Activated T-cell treated with anti-CD3 and anti-CD28 coated beads for 24 hours (primary cell): ENCODE measurements at places on chromosomes 11 and 22.

GRCh38 chr11:7692426-7692825 is 13.9 kb downstream of the OVCH2 start:
- no peak for DNase-seq

DNA sequence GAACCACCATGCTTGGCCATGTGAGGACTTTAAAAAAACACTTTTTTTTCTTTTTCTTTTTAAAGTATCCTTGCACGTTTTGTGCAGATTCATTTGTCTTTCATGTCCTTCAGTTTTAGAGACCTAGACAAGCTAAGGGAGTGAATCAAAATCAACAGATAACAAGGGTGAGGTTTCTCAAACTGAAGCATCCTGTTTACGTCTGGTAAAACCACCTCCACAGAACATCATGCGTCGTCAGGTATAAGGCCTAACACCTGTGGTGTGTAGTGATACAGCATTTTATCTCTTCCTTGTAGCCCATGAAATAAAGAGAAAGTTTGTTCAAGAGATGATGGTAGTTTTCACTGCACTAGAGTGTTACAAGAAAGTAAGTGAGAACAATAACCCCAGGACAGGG is 26.3 kb upstream of the CSF2RB start:
- DNase-seq, result no peak

- no peak for DNase-seq
Observed at GRCh38 chr22:49828599-49828965, 909 bp upstream of the BRD1 start.

GRCh38 chr11:70494559-70495350 is 96.4 kb downstream of the CTTN start:
- DNase-seq, result no peak

- no peak for DNase-seq
Observed at GRCh38 chr11:210803-211180, 3.3 kb downstream of the RIC8A start.

DNA sequence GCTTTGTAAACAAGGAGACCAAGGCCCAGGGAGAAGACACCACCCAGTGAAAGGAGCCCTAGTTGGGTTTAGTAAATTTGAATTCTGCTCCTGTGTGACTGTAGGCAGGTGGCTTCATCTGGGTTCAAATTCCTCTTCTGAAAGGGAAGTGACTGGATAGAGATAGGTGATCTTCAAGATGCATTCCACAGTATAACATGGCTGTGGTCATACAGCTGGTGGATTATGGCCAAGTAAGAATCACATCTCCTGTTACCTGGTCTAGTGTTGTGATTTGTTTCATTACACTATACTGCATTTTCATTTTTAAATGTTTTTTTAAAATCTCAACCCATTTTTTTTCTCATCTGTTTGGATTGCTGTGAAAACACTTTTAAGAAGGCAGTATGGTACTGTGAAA is 58.0 kb upstream of the PICALM start:
- DNase-seq, result no peak

DNA sequence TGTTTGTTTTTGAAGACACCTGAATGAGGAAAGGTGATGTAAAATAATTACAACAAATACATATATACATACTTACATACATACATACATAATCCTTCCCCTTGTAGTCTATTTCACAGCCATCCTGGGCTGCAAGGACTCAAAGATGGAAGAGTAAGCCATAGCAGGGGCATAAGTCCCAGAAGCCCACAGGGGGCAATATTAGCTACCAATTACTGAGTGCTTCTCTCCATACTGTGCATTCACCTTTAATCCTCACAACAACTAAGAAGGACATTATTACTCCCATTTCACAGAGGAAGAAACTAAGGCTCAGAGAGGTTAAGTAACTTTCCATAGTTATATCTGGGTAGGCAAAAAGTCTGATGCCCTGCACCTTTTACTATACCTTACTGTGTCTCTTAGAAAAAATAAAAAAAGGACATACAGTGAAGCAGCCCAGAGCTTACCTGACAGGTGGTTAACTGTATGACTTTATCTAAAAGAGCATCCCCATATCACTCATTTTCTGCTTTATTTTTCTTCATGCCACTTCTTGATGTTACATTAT is 2.7 kb downstream of the SERGEF start:
- DNase-seq, result no peak

GRCh38 chr11:127223026-127223425 is 222.5 kb upstream of the KIRREL3 start:
- DNase-seq, result no peak

DNA sequence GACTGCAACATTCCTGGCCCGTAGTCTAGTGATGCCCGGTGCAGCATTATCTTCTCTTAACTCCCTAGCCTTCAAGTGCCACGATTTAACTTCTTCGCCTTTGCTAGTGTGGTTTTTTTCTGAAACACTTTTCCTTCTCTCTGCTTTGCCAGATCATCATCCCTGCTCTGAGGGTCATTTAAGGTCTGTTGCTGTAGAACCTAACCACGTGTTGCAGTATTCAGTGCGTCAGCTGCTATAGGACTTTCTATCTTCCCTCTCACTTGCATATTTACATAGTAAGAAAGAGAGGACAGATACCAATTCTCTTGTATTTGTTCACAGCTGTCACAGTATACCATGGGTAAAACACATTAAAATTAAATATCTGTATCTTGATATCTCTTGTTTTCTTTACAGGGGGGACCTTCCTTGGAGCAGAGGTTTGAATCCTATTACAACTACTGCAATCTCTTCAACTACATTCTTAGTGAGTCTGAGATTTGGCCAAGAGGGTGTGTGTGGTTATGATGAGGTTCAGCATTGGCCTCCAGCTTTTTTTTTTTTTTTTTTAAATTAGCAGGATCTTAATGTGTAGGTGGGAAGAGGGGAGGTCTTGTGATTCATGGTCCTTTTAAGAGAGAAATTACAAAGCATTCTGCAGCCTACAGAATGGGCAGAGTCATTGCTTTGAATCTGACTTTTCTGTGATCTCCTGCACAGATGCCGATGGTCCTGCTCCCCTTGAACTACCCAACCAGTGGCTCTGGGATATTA is 13.5 kb downstream of the EIF3L start:
- no peak for DNase-seq

DNA sequence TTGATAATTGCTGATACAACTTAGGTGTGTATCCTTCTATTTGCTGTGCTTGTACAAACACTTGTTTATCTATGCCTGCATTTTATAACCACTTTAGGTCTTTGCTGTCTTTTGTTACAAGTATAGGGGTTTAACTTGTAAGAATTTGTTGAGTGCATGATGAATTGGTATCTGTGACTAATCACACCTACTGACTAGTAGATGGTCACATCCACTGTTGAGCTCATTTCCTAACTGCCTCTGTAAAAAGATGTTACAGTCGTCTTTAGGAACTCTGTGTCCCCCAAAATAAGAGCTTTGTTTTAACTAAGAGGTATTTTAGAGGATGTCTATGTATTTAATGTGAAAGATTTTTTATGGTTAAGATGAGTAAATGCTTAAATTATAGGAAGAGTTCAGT is 60.5 kb downstream of the HIPK3 start:
- DNase-seq, result no peak

DNA sequence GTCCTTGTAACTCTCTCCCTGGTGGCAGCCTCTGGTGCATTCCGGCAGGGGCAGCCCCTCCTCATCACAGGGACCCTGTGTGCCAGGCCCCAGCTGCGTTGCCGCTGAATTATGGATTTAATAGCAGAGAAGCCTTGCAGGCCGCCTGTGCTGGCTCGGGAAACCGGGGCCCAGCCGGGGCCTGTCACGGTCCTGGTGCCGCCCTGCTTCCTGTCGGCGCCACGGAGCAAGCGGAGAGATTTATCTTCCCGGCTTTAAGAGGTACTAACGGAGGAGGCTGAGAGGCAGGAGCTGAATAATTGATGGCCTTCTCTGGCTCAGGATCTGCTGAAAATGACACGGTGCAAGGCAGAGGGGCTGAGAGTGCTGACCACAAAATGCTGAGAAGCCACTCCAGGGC is 54.0 kb upstream of the CCDC188 start:
- no peak for DNase-seq

DNA sequence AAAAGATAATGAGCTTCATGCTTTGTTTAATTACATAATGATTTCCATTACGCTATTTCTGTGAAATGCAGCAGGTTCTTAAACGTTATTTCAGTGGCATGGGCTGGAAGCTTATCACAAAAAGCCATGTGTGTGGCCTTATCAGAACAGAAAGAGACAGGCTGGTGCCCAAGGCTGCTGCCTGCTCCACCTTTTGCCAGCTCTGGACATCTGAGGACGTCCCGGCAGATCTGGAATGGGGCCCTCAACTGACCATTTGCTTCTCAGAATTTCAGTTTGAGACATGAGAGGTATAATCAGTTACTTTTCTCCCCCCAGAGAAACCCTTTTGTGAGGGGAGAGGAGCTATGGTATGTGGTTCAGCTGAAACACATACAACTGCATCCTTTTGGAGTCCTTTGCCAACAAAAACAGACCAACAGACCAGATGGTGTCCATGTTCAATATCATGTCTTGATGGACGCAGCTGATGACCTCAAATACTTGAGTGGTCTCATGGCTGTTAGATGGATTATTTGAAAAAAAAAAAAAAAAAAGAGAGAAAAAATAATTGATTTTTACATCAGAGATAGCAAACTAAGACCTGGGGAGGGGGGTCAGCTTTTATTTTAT is 8.6 kb downstream of the CDPF1 start:
- no peak for DNase-seq

- DNase-seq, result no peak
Observed at GRCh38 chr11:68913188-68913587, 9.5 kb downstream of the IGHMBP2 start.

DNA sequence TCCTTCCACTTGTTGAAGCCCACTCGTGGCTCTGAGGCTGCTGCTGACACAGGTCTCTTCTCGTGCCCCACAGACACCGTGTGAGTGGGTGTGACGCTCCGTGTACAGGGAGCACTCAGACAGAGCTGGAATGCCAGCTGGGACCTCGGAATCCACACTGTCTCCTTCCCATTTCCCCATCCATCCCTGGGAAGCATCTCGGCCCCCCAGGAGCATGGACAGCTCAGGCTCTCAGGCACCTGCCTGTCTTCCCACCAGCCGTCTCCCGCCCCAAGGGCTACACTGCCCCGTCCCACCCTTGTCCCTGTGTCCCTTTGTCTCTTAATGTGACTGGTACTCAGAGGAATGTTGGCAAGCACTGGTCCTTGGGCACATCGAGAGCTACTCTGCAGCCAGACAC is 63.8 kb downstream of the ARHGAP8 start:
- DNase-seq, result no peak

DNA sequence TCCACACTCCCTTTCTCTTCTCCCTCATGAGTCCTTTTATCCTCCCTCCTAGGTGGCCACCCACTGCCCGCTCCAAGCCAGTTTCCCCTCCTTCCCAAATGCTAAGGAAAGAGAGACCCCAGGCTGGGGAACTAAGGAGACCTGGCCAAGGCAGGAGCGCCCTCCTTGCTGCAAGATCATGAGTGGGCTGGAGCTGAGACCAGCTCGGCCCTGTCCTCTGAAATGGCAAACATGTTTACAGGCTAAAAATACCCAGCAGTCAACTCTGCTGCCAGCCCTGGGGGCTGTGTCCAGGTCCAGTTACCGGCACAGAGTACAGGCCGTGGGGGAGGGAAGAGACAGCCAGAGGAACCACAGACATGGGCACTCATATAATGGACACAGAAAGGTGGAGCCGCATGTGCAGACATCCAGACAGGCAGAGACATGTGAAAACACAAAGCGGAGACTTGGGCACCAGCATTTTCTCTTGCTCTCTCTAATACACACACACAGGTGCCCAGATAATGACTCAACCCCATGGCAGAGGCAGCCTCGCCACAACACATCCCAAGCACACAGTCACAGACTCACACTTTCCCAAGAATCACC is 1.2 kb upstream of the AHNAK start:
- DNase-seq, result no peak

GRCh38 chr11:118435290-118435892 is 901 bp upstream of the KMT2A start:
- DNase-seq, result peak; percentile 64

DNA sequence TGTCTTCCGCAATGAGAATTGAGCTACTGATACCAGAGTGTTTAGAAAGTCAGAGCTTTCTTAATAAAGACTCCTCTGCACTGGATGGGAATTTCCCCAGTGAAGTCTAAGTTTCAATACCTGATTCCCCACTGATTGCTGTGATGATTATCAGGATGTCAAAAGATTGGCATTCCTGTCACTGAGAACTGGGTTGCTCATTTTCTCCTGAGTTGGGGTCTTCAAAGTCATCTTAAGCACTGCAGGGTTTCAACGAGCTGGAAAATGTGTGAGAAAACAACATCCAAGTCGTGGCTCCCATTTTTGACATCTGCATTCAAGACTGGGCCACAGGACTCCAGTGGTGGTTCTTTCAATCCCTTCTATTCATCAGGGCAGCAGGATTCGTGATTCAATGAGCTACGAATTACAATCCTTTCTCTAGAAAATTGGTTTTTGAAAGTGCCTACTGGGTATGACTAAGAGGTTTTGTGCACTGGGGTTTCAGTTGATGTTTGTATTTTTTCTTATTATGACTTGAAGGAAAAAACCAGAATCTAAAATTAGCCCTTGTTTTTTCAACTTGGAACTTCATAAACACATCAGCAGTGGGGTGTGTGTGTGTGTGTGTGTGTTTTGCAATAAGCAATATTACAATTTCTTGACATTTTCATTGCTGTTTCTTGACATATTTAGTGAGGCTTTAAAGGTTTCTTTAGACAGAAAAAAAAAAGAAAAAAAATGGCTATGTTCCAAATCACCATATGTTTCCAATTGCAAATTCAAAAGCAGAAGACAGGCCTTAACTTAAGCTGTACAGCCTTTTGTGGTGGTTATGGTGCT is 233.0 kb downstream of the FAM76B start:
- peak; percentile 7 for DNase-seq

DNA sequence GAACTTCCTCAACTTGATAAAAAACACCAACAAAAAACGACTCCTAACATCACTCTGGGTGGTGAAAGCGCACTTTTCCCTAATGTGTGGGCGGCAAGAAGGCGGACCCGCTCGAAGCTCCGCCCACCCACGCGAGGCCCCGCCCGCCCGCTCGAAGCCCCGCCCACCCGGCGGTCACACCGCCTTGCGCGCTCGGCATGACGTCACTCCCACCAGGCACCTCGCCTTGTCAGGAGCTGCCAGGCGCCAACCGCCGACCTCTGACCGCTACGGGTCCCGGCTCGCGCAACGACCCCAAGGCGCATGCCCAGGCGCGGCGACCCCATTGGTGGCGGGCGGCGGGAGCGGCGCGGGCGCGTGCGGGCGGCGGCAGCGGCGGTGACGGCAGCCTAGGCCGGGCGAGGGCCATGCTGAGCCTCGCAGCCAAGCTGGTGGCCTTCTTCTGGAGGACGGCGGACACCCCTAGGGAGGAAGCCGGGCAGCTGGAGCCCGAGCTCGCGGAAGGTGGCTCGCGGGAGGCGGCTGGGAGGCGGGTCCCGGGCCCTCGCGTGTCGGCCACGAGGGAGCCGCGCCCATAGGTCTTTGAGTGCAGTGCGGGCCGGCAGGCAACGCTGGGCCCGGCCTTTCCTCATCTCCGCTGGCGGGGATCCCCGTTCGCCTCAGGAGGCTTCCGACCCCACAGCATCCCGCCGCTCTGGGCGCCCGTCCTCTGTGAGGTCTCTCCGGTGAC is at the start of gene MOV10L1:
Gene MOV10L1, plus strand, starts transcription at position 325 of the 730 bp plus-strand sequence. Its CDS starts 83 bp downstream, at position 408.
- peak; percentile 4 for DNase-seq

- no peak for DNase-seq
Observed at GRCh38 chr11:45395947-45396346, 109.8 kb upstream of the SYT13 start.
